Gastroesophageal sphincter (tissue), 4 donors: ENCODE measurements at places on chromosomes 4 and X.

GRCh38 chr4:138656990-138657389, 358.6 kb upstream of the NOCT start:
- ATAC-seq = no peak

GRCh38 chr4:14446311-14446710, 556.0 kb upstream of the CPEB2 start:
- no peak for ATAC-seq

DNA sequence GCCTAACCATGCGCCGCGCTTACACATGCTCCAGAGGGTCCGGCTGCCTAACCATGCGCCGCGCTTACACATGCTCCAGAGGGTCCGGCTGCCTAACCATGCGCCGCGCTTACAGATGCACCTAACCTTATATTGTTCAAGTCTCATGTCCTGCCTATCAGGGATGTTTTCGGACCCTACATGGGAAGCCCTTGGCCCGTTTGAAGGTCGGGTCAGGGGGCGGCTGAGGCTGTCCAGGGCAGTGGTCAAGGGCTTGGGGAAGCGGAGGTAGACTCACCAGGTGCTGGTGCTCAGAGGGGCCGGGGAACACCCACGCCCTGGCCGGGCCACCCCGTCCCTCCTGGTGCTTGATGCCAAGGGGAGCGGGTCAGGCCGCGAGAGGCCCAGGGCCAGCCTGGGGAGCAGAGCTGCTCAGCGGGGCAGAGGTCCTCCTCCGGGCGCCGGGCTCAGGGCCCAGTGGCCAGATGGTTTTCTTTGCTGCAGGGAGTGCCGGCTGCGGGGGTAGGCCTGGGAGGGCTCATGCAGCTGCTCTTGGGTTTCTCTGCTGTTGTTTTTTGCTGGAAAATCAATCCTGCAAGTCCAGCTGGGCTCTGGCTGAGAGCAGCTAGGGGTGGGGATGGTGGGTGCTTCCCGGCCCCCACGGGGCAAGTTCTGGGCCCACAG, 35.4 kb upstream of the SPON2 start:
- peak; percentile 42 for ATAC-seq

DNA sequence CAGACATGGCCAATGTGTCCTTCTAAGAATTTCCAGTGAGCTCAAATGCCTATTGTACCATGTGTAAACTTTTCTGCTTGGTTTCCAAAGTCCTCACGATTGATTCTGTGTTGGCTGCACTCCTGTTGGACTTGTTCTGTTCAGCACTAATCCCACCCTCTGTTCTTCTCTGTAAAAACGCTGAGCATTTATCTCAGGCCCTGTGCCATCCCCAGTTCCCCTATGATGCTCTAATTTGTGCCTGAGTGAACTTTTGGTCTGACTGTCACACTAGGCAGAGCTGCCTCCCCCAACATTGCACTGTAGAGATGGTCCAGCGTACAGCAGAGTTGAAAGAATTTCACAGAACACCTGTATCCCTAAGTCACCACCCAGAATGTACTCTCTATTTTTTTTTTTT, 76.1 kb upstream of the STS start:
- ATAC-seq = no peak

GRCh38 chr4:144565527-144566195, 80.3 kb upstream of the HHIP start:
- no peak for ATAC-seq

DNA sequence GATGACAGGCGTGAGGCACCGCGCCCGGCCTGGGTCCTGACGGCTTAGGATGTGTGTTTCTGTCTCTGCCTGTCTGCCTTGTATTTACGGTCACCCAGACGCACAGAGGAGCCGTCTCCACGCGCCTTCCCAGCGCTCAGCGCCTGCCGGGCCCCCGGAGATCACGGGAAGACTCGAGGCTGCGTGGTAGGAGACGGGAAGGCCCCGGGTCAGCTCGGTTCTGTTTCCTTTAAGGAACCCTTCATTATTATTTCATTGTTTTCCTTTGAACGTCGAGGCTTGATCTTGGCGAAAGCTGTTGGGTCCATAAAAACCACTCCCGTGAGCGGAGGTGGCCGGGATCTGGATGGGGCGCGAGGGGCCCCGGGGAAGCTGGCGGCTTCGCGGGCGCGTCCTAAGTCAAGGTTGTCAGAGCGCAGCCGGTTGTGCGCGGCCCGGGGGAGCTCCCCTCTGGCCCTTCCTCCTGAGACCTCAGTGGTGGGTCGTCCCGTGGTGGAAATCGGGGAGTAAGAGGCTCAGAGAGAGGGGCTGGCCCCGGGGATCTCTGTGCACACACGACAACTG, 1.3 kb downstream of the SHOX start:
- ATAC-seq = no peak

GRCh38 chrX:133698298-133698697, 283.0 kb upstream of the GPC4 start:
- ATAC-seq = no peak

- ATAC-seq = peak; percentile 80
Measured at GRCh38 chrX:40108959-40109287, 11.2 kb upstream of the BCOR start.

DNA sequence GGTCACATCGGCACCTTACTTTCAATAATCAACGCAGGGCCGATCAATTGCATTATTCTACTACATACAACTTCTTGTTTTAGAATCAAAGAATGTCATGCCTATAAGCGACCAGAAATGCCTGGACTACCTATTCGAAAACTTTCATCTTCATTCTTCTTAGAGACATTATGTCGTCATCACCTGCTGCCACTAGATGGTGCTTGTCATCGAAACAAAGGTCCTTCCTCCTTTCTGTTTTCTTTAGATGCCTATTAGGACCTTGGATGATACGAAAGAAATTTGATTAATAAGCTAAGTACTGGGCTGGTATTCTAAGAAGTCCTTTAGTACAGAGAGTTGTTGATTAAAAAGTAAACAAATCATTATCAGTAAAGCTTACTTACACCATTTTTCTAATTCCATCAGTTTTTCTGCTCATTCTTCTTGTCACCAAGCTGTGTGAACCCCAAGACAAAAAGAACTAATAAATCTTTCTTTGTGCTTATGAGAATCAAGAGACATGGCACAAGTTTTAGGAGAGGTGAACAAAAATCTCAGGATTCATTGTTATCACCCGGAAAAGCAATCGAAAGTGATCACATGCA, 154.5 kb upstream of the SLC4A4 start:
- no peak for ATAC-seq

DNA sequence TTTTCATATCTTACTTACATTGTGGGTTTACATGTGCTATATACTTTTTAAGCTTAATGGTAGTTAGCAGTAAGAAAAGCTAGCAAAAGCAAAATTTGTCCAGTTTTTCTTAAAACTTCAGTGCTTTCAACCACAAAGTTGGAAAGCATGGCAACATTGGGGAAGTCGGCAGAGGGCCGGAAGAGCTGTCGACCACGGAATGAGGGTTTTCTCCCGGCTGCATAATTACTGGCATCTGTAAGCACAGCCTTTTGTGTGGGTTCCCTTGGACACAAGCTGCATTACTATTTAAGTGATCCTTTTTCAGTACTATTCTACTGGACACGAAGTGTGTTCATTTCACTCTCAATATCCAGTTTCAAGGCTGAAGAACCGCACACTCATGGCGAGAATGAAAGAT, 560.4 kb downstream of the ANKRD50 start:
- ATAC-seq = no peak

DNA sequence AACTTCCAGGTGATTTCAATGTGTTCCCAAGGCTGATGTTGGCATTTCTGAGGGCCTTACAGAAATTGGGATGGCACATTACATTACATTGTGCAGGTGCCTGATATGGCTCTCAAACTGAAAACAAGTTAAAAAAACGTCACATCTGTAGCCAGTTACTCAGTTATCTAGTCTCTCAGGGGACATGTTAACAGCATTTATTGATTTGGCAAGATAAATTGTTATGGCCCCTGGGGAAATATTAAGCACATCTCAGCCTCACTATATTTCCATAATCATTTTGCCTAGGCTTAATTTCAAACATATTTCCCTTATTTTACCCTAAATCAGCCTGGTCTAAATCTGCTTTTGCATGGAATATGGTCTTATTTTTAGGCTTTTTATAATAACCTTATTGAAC, 290.0 kb downstream of the IL15 start:
- ATAC-seq = no peak

DNA sequence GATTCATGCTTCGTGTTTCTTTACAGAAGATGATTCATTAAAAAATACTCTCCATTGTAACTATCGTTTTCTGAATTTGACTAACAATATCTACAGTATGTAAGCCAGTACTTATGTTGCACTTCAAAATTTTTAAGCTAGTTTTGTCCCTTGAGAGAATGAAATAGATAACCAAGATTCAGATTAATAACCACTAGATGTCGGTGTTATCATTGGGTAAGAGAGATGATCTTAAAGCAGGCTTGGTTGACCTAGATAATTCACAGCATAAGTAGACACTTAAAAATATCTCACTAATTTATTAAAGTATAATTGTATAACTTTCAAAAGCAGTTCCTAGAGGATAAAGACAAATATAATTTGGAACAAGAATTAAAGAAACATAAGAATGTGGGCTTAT, 430.9 kb downstream of the C4orf33 start:
- ATAC-seq = no peak

DNA sequence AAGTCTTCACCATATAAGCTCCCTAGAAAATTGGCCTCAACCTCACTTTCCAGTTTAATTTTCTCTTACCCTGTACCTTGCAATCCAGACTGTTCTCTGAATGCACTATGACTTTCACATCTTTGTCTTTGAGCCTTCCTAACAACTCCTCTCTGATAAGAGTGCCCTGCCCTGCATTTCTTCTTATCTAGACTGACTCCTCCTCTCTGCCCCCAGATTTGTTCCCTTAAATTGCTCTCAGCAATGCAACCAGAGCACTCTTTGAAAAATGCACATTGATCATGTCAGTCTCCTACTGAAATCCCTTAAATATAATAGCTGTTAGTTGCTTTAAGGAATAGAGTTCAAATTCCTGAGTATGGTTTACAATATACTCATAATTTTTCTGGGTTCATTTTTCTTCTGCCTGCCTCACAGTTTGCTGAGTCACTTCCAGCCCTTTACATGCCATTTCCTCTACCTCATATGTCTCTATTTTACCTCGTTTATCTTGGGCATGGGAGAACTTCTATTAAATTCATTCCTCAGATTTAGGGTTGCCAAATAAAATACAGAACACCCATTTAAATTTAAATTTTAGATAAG, 582.7 kb upstream of the AADAT start:
- no peak for ATAC-seq

DNA sequence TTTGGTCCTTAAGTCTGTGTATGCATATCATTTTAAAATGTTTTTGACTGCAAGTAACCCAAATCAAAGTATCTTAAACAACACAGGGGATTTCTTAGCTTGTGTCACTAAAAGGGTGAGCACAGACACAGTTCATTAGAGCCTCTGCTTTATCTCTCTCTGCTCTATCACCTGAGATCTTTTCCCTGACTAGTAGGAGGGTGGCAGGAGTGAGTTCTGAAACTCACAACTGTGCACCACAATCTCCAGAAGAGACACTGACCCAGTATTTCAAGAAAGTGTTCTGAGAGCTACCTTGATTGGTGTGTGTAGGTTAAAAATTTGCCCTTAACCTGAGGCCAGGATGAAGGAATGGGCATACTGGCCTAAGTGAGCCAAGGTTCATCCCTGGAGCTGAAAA, 24.8 kb downstream of the CCSER1 start:
- no peak for ATAC-seq

- ATAC-seq = no peak
Measured at GRCh38 chr4:39521253-39521919, 5.9 kb downstream of the UGDH start.

GRCh38 chr4:132026166-132026565, 1122.9 kb upstream of the PCDH10 start:
- ATAC-seq = no peak

GRCh38 chrX:106615041-106615440, 3.3 kb downstream of the RADX start:
- no peak for ATAC-seq

GRCh38 chr4:109294006-109294405, 8.5 kb downstream of the COL25A1 start:
- no peak for ATAC-seq

DNA sequence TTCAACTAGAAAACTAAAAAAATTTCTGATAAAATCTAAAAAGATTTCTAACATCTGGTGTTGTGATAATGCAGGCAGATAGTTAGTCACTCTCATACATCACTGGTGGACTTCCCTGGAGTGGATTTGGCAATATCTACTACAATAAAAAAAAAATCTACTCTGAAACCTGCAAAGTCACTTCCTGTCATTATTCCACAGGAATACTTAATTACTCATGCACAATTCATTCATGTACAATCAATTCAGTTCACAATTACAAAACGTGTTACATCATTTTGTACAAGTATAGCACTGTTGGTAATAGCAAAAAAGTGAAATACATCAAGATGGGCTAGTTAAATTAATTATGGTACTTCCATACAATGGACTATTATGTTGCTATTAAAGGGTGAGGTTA, 16.5 kb upstream of the RHOH start:
- ATAC-seq = peak; percentile 41

GRCh38 chrX:16882169-16882568, 12.0 kb upstream of the RBBP7 start:
- ATAC-seq = peak; percentile 49

DNA sequence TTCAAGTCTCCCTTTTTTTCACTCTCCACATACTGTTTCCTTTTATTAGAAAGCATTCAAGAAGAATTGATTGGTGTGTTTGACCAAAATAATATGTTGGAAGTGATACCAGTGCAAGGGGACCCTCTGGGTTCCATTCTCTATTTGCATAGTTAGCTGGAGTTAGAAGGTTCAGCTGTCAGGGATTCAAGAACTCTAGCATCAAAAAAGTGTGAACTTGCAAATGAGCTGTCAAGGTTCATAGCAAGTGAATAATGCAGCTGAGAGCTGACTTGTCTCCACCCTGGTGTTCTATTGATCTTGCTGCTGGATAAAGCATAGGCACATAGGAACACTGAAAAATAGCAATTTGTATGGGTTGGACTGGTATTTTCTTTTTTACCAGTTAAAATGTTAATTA, 73.2 kb downstream of the SORBS2 start:
- ATAC-seq = no peak

- ATAC-seq = no peak
Measured at GRCh38 chr4:24521544-24521943, 62.8 kb downstream of the DHX15 start.

- no peak for ATAC-seq
Measured at GRCh38 chr4:40681600-40681999, 51.9 kb upstream of the RBM47 start.

- ATAC-seq = no peak
Measured at GRCh38 chr4:149050840-149051239, 608.6 kb upstream of the NR3C2 start.

- no peak for ATAC-seq
Measured at GRCh38 chr4:104989371-104989770, 157.3 kb upstream of the TET2 start.

GRCh38 chr4:129326571-129327460, 230.9 kb downstream of the C4orf33 start:
- no peak for ATAC-seq

GRCh38 chr4:169458575-169458974, 153.8 kb downstream of the NEK1 start:
- no peak for ATAC-seq
